ENCODE measurements at places on chromosomes 4 and X. TPM values are rescaled to one million over a fixed set of nuclear protein-coding genes. Genes with fewer than 3 reads are reported as not detected.

Gene MAGEB17
- total RNA-seq = not detected

Gene RHOH
- total RNA-seq = 0.65 TPM

DNA sequence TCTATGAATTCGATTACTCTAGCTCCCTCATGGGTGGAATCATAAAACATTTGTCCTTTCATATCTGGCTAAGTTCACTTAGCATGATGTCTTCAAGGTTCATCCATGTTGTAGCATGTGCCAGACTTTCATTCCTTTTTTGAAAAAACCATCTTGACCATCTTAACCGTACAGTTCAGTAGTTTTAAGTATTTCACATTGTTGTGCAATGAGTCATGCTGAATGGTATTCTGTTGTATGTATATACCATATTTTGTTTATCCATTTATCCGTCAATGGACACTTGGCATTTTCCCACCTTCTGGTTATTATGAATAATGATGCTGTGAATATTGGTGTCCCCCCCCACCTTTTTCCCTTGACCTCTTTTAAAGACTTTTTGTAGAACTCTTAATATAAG is 72.4 kb upstream of the TLR2 start:
- DNase-seq = peak; percentile 38

- no peak for DNase-seq
Observed at GRCh38 chrX:121221322-121221977, 174.0 kb downstream of the GLUD2 start.

- DNase-seq = no peak
Observed at GRCh38 chr4:152290366-152290921, 245.4 kb downstream of the FBXW7 start.

DNA sequence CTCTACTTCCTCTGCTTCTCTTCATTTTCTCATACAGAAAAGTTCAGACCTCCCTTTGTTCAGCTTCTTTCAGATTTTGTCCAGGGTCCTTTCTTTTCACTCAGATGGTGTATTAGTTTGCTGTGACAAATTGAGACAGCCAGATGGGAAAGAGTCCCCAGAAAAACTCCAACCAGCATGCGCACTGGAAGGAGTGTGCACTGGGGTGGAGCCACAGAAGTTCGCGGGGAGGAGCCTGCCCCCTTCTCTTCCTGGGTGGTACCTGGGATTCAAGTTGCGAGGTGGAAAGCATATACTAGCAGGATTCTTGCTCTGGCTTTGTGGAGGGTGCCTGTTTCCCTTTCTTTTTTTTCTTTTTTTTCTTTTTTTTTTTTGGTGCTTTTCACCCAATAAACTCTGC is 51.6 kb downstream of the SMIM20 start:
- no peak for DNase-seq

- DNase-seq = no peak
Observed at GRCh38 chr4:182022909-182023308, 220.3 kb upstream of the TENM3 start.

DNA sequence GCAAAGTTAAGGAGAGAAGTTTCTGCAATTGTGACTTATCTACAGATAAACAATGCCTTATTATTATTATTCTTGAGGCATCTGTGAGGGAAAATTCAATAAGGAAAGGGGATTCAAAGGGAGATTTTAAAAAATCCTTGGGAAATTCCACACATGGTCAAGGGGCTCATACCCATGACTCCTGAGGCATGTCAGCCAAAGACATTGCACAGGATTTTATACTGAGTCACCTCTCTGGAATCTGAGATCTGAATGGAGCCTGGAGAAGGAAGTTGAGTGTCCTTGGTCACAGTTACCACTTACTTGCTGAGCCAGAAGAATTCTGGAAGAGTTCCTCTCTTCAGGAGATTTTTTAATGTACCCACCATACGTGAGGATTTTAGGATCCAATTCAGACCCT is 14.4 kb upstream of the CXCL8 start:
- DNase-seq = peak; percentile 90

DNA sequence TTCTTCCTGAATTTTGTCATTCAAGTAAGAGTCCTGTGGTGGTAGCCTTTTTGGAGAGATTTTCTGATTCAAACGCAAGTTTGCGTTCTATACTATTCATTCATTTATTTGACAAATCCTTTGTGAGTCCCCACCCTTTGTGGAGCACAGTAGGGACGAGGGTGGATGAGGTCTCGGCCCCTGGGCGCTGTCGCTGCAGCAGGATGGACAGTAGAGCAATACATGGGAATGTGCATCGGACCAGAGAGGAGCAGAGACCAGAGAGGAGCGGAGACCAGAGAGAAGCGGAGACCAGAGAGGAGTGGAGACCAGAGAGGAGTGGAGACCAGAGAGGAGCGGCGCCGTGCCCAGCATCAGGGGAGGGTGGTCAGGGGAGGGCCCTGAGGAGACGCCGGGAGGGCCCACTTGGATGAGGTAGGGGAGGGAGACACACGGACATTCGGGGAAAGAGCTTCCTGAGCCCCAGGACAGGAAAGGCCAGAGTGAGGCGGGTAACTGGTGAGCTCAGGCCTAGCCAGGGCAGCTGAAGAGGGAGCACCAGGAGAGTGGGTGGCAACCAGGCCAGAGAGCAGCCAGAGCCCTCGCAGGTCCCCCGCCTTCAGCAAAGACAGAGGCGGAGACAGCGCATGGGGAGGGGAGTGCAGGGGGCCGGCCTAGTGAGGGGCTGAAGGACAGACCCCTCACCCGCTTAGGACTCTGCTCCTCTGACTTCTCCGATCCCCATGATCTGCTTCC is 67.3 kb downstream of the NAT8L start:
- no peak for DNase-seq

- DNase-seq = no peak
Observed at GRCh38 chrX:123330229-123330942, 146.3 kb downstream of the GRIA3 start.

DNA sequence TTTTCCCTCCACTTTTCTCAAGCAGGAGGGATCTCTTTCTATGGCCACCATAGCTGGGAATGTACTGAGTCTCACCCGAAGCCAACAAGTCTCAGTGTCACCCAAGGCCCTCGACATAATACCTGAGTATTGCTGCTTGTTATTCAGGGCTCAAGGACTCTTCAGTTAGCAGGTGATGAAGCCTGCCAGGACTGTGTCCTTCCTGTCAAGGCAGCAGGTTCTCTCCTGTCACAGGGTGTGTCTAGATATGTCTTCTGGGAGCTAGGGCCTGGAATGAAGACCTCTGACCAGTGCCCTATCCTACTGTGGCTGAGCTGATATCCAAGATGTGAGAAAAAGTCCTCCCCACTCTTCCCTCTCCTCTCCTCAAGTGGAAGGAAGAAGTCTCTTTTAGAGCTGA is 391.0 kb upstream of the DIPK2B start:
- DNase-seq = no peak

DNA sequence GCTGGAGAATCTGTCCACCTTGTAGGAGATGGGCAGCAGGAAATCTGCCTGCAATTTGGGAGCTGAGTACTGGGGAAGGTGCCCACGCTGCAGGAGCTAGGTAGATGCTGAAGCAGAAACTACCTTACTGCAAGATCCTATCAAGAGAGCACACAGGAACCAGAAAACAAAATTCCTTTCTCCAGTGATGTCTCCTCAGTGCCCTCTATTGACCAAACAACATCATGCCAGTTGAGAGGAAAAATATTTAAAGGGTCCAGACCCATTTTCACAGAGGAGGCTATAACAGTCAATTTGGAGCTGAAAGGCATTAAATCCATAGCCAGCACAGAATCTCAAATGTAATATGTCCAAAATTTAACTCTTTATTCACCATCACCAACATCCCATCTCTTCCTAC is 406.8 kb downstream of the SLITRK2 start:
- no peak for DNase-seq

DNA sequence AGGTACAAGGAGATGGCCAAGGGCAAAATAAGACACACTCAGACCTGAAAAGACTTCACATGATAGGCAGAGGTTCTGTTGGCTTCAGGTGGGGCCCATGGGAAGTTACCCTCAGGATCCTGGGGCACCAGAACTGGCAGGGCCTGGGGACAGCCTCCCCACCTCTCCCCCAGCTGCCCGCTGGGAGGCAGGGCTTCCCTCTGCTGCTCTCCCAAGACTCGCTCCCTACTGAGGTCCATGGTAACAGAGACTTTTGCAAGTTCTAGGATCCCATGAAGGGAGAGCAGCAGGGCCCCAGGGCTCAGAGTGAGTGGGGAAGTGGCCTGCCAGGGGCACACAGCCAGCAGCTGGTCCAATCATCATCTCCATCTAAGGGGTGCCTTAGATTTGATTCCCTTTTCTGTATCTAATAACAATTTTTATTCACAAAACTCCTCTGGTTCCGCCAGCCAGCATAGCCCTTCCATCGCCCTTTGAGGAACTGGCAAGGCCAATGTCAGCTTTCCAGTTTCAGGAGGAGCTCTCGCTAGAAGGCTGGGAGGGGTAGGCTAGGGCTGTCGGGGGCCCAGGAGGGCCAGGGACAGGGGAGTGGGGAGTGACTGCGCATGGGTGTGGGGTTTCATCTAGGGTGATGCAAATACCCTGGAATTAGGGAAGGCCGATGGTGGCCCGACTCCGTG is 78.2 kb downstream of the SLC2A9 start:
- no peak for DNase-seq

Gene FHIP1A
- 0.17 TPM for total RNA-seq

Gene ARX
- total RNA-seq = not detected

GRCh38 chrX:19889582-19890342 is 2.4 kb upstream of the SH3KBP1 start:
- peak; percentile 53 for DNase-seq

- no peak for DNase-seq
Observed at GRCh38 chr4:33780952-33781791, 2463.1 kb downstream of the ARAP2 start.

All from dermis blood vessel endothelial cell (primary cell).